Caki2 (cell line): ENCODE measurements at places on chromosomes 16 and 17. TPM values are rescaled to one million over a fixed set of nuclear protein-coding genes. Genes with fewer than 3 reads are reported as not detected.
A peak's percentile ranks its signal among the peaks of the same experiment; 100 is the strongest.

The C1QTNF1 gene
- not detected in 2 replicates for total RNA-seq

The KRT222 gene
- total RNA-seq, result 3.1 and 6.8 TPM in 2 replicates

The CFAP119 gene
- total RNA-seq, result 7.2 and 12.3 TPM in 2 replicates

The MEIOB gene
- 41.4 and 49.6 TPM in 2 replicates for total RNA-seq

The SLC38A8 gene
- not detected in 2 replicates for total RNA-seq

The TIMP2 gene
- total RNA-seq, result 70.1 and 77.2 TPM in 2 replicates

The TANC2 gene
- total RNA-seq, result 4.8 and 5.1 TPM in 2 replicates

The CCL1 gene
- total RNA-seq, result not detected in 2 replicates

The ACSM5 gene
- total RNA-seq, result 3.2 and 8.0 TPM in 2 replicates

The HIC1 gene
- total RNA-seq, result not detected in 2 replicates

DNA sequence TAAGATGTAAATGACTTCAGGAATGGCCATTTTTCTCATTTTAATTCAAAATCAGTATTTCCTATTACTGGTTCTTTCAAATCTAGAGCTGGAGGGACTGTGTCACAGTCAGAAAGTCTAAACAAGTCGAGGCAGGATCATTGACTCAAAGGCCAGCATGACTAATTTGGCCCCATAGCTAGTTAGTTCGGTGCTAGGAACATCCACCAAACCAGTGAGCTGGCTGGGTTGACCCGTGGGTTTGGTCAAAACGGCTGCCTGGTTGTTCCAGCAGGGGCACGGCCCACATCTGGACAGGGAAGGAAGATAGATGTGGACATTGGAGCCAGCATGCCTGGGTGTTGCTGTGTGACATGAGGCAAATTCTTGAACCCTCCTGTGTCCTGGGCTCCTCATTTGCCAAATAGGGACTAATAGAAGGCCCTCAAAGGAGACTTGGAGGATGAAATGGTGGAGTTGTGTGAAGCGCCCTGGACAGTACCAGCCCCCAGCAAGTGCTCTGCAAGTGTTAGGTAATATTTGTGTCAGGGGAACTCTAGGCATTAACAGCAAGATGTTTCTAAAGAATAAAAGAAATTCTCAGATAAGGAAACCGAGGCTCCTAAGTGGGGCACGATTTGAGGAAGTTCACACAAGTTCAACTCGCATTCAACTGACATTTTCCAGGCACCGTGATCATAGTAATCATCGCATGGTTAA is 46.2 kb downstream of the MEOX1 start:
- DNase-seq, result no peak

GRCh38 chr16:31199430-31200041 is 3.0 kb downstream of the PYCARD start:
- DNase-seq, result no peak

DNA sequence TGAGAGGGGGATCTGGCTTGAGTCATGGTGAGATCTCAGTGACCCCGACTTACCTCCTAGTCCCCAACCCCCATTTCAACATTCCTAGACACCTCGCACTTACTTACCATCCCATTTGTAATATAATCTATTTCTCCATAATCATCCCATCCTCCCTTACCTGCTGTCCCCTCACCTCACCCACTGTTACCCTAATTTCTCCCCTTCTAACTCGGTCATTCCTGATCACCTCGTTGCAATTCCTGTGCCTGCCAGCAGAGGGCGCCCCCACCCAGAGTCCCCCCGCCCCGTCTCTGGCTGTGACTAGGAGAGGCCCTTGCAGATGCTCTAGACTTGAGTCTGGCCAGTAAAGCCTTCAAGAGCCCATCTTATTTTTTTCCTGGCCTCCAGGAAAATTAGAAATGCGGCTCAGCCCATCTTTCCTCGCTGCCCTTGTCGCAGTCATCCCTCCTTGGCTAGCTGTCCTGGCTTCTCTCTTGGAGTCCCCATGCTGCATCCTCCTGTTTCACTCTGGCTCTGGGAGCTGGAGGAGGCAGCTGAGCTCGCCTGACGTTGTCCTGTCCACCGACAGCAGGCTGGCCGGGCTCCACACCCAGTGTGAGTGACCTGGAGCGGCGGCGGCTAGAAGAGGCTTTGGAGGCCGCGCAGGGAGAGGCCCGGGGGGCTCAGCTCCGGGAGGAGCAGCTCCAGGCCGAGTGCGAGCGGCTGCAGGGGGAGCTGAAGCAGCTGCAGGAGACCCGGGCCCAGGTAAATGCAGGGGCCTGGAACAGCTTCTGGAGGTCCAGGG is 5.0 kb downstream of the TBKBP1 start:
- DNase-seq, result no peak

DNA sequence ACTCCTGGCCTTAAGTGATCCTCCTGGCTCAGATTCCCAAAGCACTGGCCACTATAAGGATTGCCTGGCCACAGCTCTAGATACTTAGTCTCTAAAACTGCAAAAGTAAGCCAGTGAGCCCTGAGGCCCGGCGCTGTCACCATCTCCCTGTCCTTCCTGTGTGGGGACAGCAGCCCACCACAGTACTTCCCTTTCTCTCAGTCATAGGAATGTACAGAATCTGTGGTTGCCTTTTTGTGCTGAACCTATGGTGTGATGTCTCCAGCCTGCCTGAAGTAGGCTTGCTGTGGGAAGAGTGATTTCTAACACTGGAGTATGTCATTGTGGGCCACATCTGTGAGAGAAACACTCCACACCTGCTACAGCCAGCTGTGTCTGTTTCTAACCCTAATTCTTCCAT is 24.7 kb downstream of the NTAN1 start:
- no peak for DNase-seq

- DNase-seq, result no peak
Observed at GRCh38 chr16:89613231-89613953, at the start of gene DPEP1. Gene DPEP1 (plus strand): TSS chr16:89613642. CDS start chr16:89630411, 16,769 bp downstream.

DNA sequence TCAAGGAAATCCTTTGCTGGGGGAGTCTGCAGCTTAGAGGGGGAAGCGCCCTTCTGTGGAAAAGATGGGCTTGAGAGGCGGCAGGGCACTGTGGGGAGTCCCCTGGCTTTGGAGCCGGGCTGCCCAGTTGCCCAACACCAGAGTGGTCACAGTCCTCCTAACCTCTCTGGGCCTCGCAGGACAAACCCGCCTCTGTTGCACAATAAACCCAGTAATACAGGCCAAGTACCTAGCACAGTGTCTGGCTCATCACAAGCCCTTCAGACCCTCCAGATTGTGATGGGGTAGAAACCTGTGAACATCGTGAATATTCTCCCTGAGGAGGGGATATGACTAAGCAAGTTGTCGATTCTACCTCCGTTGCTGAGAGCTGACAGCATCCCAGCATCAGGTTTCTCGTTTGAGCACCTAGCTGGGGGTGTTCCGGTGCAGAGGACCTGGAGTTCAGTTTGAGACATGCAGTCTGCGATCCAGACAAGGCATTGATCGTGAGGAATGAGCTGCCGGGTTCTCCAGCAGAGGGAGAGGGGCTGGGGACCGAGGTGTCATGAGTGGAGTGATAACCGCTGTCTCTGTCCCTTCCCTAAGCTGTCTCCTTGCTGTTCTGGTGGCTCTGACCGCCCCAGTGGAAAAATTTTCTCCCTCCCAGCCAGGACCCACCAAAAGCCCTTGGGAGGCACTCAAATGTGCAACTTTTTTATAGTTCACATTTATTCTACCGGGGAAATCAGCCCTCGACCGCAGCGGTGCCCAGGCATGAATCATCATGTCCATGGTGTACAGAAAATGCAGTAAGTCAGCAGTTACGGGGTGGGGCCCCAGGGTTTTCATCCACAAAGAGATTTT is 161.9 kb downstream of the WSCD1 start:
- peak; percentile 47 for DNase-seq

DNA sequence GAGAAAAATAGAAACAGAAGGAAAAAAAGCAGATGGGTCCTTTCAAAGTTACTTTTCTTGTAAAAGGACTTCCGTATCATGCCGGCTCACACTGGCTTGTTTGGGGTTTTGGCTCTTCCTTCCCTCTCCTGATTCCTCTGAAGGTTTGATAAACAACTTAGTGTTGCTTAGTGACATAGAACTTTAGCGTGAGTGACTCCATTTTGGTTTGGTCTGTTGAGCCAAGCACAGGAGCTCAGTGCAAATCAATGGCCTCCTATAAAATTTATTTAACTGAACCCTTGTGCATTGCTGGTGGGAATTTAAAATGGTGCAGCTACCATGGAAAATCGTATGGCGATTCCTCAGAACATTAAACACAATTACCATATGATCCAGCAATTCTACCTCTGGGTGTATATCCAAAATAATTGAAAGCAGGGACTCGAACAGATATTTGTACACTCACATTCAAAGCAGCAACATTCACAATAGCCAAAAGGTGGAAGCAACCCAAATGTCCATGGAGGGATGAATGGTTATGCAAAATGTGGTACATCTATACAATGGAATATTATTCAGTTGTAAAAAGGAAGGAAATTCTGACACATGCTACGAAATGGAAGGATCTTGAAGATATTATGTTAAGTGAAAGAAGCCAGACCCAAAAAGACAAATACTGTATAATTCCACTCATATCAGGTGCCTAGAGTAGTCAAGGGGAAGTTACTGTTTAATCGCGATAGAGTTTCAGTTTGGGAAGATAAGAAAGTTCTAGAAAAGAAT is 1.1 kb upstream of the TUBG2 start:
- no peak for DNase-seq

GRCh38 chr16:14309001-14309886 is 238.1 kb downstream of the MRTFB start:
- DNase-seq, result no peak

GRCh38 chr16:77037696-77038347 is 153.2 kb upstream of the MON1B start:
- no peak for DNase-seq

- no peak for DNase-seq
Observed at GRCh38 chr17:79761894-79762589, 15.9 kb upstream of the CBX2 start.

GRCh38 chr17:38947189-38947588 is 20.0 kb downstream of the FBXO47 start:
- DNase-seq, result no peak

DNA sequence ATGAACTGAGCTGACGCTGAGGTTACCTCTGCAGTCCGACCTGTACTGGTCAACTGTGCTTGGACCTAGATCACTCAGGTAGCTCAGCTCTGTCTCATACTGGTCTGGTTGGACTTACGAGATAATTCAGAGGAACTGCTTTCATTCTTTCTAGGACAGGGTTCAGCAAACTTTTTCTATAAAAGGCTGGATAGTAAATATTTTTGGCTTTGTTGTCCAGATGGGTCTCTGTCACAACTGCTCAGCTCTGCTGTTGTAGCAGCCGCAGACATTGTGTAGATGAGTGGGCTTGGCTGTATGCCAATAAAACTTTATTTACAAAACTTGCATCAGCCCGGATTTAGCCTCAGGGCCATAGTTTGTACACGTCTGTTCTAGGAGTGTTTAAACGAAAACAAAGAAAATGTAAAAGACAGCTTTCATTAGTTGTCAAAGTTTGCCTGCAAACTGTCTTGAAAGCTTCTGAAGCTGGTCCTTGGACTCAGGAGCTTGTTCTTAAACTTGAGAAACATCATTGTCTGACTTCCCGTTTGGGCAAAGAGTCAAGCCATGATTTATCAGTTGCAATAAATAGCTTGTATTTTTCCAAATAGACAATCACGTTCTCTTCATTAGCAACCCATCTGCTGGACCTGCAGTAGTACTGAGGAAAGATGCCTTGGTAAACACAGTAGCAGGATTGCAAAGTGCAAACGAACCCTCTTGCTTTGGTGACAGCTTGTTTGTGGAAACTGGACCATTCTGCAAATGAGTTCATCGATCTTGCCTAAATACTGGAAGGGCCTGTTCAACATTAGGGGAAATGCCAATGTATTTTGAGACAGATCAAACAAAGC is 253.4 kb downstream of the SNX29 start:
- no peak for DNase-seq

GRCh38 chr16:1095450-1096168 is 435 bp downstream of the C1QTNF8 start:
- DNase-seq, result no peak

GRCh38 chr16:50306287-50306686 is 39.9 kb downstream of the ADCY7 start:
- DNase-seq, result no peak

DNA sequence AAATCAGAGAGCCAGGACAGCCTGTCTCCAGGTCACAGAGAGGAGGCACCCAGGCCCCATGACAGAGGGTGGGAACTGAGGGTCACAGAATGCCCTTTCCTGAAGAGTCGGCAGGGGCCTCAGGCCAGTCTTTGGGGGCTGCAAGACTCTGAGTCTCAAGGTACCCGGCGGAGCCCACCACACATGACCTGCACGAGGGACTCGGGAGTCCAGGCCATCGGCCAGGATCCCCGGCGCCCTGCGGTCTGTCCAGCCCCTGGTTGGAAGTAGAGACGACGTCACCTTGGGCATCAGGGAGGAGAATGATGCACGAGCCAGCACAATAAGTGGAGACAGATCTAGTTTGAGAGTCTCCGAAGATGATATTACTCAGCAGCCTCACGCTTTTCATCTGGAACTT is 234.7 kb upstream of the SDK2 start:
- no peak for DNase-seq

- DNase-seq, result peak; percentile 100
Observed at GRCh38 chr16:19067349-19068236, at the start of gene COQ7. Gene COQ7 (plus strand): TSS chr16:19067614. CDS start chr16:19067665, 51 bp downstream.

DNA sequence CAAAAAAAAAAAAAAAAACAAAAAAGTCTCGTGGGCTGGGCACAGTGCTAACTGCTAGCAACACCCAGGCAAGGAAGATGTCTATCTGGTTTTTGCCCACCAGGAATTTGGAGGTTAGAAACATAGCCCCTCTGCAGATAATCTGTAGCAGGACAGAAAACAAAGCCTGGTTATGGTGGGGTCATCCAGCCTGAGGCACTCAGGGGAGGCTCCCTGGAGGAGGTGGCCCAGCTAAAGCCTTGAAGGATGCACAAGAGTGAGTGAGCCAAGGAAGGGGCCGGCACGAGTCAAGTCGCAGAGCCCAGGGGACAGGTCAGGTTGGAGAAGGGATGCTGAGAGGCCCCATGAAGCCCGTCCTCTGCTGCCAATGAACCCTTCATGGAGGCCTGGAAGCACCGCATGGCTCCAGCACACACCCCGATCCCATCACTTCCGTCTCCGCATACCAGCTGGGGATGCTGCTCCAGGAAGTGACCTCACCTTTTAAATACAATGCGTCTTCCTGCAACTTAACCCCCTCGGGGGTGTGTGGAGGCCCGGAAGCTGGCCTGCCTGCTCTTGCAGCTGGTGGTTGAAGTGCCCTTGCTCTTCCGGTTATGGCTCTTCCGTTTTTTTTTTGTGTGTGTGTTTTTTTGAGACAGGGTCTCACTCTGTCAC is 86.5 kb downstream of the ENGASE start:
- no peak for DNase-seq
